ENCODE measurements at places on chromosomes 6 and 20.
A peak's percentile ranks its signal among the peaks of the same experiment; 100 is the strongest.

- peak; percentile 34 for DNase-seq
Observed at GRCh38 chr6:125232466-125232865, 69.3 kb downstream of the HDDC2 start.

- DNase-seq, result no peak
Observed at GRCh38 chr6:169776379-169776778, 25.0 kb downstream of the ERMARD start.

DNA sequence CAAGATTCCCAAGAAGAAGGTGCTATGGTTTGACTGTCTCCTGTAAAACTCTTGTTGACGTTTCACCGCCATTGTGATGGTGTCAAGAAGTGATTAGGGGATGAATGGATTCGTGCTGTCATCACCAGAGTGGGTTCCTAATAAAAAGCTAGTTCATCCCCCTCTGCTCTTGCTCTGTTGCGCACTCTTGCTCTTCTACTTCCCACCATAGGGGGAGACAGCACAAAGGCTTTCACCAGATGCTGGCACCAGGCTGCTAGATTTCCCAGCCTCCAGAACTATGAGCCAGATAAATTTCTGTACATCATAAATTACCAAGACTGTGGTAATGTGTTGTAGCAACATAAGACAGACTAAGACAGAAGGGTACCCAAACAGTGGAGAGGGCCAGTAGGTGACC lies 21.6 kb upstream of the CCDC28A start:
- DNase-seq, result peak; percentile 20

DNA sequence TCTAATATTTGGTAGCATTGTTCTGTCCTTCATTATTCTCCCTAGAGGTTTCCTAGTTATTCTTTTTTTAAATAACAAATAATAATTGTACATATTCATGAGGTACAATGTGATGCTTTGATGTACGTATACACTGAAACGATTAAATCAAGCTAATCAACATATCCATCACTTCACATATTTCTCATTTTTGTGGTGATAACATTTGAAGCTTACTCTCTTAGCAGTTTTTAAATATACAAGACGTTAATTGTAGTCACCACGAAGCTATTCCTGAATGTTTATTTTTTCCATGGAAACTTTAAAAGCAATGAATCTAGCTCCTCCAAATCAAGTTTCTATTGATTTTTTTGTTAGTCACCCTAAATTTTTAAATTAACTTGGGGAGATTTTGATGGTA lies 116.5 kb upstream of the PRND start:
- DNase-seq, result no peak

DNA sequence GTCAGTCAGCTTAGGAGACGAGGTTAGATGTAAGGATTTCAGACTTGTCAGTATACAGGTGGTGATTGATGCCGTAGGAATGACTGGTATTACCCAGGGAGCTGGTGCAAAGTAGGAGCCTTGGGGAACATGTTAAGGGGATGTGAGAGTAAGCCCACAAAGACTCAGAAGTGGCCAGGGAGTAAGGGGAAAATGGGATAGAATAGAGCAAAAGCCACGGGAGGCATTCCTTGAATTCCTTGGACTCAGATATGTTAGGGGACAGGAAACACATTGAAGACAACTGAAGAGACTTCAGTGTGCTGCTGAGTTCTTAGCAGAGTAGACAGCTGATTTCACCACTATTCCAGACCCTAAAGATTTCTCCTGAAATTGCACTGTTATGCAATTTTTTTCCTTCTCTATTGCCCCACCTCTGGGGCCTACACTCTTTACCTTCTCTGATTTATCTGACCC lies 1.2 kb upstream of the ACAT2 start:
- DNase-seq, result peak; percentile 37

DNA sequence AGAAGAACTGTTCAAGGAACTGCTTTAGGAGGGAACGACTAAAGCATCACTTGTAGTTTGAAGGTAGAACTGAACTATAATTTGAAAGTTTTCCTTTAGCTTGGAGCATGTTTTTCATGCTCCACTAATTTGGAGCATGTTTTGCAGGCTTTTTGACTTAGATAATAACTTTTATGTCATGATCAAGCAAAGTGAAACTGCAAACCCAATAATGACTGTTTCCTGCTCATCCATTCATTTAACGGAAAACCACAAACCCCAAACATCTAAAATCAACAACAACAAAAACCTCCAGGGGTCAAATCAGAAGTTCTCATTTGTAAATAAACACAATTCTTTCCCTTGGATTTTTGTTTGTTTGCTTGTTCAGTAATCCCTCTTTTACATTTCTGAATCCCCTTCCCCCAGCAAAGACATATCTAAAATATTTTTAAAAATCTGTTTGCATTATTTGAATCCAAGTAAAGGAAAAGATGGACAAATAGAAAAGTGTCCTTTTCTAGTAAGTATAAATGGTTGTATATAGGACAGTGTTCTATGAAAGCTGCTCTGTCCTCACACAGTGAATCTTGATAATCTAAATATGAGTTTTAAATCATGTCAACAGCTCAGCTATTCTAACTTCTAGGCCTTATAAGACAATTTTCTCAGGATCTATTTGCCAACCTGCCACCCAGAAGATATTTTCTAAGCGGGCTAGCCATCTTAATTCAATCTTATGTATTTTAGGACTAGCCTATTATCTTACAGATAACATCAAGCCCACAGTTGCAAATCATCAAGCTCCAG lies 2.6 kb downstream of the SIM1 start:
- DNase-seq, result no peak

DNA sequence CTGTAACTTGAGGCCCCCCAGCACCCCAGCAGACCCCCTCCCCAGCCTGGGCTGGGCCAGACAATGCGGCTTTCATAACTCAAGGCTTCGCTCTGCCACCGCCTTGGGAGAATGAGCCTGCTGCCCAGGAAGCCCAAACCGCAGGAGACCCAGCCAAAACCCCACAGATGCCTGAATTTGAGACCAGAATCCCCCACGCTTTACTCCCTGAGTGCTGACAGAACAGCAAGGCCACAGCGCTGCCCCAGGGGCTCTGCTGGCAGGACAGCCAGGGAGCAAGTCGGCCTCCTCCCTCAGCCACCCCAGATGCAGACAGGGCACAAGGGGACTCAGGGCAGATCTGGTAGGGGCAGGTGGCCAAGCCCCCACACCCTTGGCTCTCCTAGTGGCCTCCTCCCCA lies 2.2 kb downstream of the MDFI start:
- no peak for DNase-seq

- DNase-seq, result no peak
Observed at GRCh38 chr20:47049771-47050170, 155.1 kb downstream of the EYA2 start.

DNA sequence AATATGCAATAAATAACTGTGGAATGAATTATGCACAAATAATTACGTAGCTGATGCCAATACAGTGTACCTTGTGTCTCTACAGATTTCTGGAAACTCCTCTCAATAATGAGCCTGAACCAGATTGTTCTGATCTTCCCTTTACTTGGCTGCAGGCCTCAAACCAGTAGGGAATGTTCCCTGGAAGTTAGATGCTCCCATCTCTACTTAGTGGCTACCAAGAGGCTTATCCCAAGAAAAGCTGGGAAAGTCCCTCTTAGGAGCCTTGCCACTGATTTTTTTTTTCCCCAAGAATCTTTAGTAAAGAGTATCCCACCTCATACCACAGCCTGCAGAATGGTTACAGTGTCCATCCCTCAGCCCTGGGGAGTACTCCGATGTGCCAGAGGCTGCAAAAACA lies 702.1 kb downstream of the RFPL4B start:
- DNase-seq, result no peak

DNA sequence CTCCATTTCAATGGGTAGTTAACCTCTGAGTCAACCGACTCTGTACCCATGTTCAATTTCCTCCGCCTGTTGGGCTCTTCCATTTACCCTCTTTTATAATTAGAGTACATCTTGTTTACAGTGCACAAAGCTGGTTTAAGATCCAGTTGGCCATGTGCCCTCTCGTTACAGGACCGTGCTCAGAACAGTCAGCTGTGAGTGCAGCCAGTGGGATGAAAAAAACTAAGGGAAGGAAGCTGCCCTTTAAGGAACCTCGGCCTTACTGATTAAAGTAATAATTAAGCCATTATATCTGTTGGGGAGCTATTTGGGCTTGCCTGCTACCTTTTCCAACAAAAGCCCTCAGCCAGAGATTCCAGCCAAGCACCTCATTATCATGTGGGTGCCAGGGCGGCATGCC lies 68.8 kb downstream of the TMEM170B start:
- no peak for DNase-seq

DNA sequence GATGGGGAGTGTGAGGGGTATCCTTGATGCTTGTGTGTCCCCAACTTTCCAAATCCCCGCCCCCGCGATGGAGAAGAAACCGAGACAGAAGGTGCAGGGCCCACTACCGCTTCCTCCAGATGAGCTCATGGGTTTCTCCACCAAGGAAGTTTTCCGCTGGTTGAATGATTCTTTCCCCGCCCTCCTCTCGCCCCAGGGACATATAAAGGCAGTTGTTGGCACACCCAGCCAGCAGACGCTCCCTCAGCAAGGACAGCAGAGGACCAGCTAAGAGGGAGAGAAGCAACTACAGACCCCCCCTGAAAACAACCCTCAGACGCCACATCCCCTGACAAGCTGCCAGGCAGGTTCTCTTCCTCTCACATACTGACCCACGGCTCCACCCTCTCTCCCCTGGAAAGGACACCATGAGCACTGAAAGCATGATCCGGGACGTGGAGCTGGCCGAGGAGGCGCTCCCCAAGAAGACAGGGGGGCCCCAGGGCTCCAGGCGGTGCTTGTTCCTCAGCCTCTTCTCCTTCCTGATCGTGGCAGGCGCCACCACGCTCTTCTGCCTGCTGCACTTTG lies at the start of gene TNF:
Gene TNF (plus strand): TSS at position 231 of the 567 bp plus-strand sequence. CDS start 177 bp downstream, at position 408.
- DNase-seq, result no peak

GRCh38 chr20:15889514-15890256 lies 683.6 kb downstream of the KIF16B start:
- no peak for DNase-seq

DNA sequence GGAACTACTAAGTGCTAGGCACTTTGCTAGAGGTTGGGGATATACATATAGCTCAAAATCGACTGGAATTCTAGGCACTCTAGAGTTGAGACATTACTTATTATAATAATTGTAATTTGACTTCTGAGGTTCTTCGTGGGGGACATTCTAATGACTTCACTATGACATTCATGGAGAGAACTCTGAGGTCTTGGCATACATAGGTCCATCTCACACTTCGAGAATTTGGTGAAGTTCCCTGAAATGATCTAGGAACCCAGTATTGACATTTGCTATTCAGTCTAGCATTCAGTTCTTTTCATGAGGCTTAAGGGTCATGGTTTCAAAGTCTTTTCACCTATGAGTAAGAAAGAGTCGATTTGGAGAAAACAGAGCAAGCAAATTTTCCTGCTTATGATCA lies 446.6 kb upstream of the JAG1 start:
- no peak for DNase-seq

- no peak for DNase-seq
Observed at GRCh38 chr6:36542041-36542440, 5.2 kb downstream of the STK38 start.

DNA sequence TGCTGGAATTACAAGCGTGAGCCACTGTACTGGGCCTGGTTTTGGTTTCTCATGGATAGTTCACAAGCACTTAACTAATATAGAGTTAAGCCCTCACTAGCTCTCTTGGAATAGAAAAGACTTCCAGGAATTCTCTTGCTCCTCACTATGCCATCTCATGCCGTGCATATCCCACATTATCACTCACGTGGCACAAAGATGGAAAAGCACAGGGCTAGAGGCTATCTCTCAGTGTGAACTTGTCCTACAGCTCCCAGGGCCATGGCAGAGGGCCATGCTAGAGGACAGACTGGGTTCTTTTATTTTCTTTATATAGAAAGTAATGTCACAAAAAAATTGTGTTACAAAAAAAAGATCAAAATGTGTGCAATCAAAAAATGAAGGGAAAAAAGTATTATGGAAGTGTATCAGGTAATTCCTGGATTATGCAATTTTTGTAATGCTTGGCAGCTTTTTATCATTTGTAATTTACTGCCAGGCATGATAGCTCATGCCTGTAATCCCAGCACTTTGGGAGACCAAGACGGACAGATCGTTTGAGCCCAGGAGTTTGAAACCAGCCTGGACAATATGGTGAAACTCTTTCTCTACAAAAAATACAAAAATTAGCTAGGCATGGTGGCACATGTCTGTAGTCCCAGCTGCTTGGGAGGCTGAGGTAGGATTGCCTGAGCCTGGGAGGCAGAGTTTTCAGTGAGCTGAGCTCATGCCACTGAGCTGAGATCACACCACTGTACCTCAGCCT lies 6.4 kb upstream of the SLC2A12 start:
- DNase-seq, result no peak

- DNase-seq, result peak; percentile 49
Observed at GRCh38 chr6:130513770-130514169, 148.0 kb downstream of the TMEM200A start.

DNA sequence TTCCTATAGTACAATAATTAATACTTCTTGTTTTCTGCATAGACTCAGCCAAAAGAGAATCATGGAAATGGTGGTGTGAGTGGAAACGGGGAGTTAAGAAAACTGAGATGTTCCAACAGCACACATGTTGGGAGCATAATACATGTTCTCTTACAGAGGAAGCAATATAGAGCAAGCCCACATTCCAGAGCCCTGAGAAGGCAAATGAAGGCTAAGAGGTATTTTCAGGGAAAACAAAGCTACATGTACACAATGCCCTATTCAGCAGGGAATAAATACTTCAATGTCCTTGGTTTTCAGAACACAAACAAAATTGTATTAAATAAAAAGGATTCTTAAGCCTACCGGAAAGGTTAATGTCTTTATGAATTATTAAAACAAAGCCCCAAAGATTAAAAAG lies 35.1 kb upstream of the SMIM8 start:
- no peak for DNase-seq

GRCh38 chr6:5729080-5729434 lies 277.7 kb downstream of the NRN1 start:
- peak; percentile 29 for DNase-seq

- no peak for DNase-seq
Observed at GRCh38 chr6:166686317-166686716, 59.3 kb upstream of the RPS6KA2 start.

DNA sequence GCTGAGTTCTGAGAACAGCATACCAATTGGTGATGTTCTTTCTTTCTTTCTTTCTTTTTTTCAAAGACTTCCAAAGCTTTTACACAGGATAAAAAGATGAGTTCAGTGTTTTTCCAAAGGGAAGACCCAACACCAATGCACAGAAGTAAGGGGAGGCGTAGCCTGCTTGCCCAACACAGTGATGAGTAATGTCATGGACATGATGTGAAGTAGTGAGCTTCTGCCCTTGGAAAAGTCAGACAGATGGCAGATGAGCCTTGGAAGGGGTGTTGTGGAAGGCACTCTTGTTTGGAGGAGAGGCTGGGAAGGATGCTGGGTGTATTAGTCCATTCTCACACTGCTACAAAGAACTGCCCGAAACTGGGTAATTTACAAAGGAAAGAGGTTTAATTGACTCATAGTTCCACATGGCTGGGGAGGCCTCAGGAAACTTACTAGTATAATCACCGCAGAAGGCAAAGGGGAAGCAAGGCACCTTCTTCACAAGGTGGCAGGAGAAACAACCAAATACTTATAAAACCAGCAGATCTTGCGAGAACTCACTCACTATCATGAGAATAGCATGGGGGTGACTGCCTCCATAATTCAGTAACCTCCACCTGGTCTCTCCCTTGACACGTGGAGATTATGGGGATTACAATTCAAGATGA lies 12.6 kb downstream of the LRP11 start:
- DNase-seq, result peak; percentile 41

- peak; percentile 87 for DNase-seq
Observed at GRCh38 chr6:16770701-16771569, 9.7 kb upstream of the ATXN1 start.

All from AG20443 (cell line).